Naive B cell (primary cell): ENCODE measurements at places on chromosomes 2 and 18. TPM values are rescaled to one million over a fixed set of nuclear protein-coding genes. Genes with fewer than 3 reads are reported as not detected.

- no peak for DNase-seq
These were observed 863 bp upstream of the SIX2 start for GRCh38 chr2:45009928-45010701.

DNA sequence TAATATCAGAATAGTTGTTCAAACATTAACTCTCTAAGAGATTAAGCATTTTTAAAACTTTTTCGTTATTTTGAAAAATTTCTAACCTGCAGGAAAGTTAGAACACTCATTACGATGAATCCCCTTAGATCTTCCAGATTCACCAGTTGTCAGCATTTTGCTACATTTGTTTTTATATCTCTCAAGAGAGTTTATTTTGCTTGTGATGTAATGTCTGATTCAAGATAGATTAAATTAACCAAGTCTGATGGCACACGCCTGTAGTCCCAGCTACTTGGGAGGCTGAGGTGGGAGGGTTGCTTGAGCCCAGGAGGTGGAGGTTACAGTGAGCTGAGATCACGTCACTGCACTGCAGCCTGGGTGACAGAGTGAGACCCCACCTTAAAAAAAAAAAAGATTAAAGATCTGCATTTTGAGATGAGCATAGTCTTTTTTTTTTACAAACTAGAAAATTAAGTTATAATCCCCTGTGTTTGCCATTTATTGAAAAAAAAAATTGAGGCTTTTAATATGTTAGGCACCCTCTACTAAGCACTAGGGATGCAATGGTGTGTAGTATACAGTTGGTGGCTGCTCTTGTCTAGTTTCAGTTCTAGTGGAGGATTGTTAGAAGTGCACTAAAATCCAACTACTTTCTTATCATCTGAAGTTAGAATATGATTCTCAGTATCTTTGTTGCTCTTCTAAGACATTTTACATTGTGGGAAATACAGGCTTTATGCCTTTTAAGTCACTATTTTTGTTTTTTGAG, 20.9 kb downstream of the RAB10 start:
- DNase-seq, result no peak

DNA sequence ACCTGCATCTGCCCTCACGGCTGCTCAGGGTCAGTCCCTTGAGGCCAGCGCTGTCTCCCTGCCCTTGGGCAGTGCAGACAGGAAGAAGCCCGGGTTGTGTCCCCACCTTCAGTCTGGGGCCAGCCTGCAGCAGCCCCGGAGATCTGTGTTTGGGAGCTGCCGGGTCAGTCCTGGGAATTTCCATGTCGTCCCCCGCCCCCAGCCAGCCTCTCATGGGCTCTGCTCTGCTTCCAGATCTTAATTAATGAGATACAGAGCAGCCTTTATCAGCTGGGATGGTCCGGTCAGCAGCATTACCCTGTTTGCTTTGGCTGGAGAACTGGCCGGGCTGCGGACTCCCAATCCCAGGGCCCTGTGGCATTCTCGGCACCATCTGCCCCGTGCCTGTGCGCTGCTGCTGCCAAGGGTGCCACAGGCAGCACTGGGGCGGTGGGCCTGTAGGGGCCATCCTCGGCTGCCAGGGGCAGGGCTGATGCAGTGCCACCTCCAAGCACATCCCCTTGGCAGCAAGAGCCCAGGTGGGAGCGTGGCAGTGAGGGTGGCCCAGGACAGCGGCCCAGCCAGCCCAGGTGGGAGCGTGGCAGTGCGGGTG, 2.4 kb downstream of the BOK start:
- no peak for DNase-seq

DNA sequence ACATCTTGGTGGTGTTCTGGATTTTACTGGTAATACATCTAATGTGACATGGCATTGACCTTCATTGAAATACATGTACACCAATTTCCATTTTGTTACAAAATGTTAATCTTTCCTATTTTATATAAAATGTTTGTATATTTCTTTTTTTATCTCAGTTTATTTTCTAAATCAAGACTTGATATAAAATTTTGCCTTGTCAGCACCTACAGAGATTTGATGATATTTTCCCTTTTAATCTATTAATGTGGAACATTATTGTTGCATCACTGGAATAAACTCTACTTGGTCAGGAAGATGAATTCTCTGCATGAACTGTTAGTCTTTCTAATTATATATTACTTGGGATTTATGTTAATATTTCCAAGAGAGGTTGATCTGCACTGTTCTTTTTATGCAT, 294.0 kb upstream of the ETAA1 start:
- no peak for DNase-seq

- peak; percentile 69 for DNase-seq
These were observed 514 bp downstream of the BCL2L11 start for GRCh38 chr2:111121028-111121827.

DNA sequence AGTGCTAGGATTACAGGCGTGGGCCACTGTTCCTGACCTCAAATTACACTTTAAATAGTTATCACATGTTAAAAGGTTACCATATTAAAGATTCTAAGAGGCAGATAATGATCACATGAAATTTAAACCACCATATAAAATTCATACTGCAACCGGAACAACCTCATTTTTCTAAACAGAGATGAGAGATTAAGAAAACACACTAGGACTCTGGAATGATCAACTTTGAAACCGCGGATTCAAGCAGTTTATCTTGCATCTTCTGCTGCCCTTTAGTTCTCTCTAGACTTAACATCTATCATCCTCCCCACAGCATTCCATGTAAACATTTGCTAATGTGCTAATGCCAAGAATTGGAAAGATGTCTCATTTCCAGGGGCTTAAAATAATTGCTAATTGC, 115.8 kb downstream of the PIGN start:
- DNase-seq, result no peak

The REG1A gene
- not detected for polyA plus RNA-seq

The XPO1 gene
- polyA plus RNA-seq, result 45.6 TPM
